ENCODE measurements at places on chromosomes 11 and 22. TPM values are rescaled to one million over a fixed set of nuclear protein-coding genes. Genes with fewer than 3 reads are reported as not detected.

DNA sequence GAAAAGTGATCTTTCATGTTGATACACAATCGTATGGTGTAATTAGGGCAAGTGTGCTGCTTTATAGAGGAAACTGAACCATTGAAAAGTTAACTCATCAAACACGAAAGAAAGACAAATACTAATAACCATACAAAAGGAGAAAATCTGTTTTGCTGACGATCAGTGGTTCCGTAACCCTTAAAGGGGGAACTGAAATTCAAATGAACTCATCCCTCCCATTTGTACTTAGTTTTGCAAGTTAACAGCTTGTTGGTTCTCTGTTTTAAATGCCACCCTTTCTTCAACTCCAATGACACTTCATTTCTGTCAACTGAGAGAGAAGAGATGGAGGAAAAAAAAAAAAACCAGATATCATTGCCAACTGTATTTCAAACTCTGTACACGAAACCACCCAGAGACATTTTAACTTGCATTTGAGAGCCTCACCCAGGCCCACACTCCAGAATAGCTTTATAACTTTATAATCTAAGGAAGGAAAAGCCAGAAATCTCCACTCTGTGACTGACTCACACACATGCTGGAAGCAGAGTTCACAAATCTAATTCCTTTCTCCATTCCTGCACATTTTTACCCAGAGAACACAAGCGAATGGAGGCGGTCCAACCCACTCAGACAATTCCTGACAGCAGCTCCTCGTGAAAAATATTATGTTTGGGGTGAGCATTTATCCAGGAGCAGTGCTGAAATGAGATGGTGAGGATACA, 17.4 kb upstream of the CSNK2A3 start:
- no peak for DNase-seq

SMC1B gene
- not detected for total RNA-seq

PLAAT4 gene
- total RNA-seq: 30.3 TPM

PHLDB1 gene
- 444 TPM for total RNA-seq

PANX3 gene
- not detected for total RNA-seq

- DNase-seq: no peak
Observed at GRCh38 chr11:128472128-128473089, 114.9 kb downstream of the ETS1 start.

NNMT gene
- 147 TPM for total RNA-seq

GRCh38 chr11:65569164-65569972, 909 bp upstream of the ZNRD2 start:
- no peak for DNase-seq

DNA sequence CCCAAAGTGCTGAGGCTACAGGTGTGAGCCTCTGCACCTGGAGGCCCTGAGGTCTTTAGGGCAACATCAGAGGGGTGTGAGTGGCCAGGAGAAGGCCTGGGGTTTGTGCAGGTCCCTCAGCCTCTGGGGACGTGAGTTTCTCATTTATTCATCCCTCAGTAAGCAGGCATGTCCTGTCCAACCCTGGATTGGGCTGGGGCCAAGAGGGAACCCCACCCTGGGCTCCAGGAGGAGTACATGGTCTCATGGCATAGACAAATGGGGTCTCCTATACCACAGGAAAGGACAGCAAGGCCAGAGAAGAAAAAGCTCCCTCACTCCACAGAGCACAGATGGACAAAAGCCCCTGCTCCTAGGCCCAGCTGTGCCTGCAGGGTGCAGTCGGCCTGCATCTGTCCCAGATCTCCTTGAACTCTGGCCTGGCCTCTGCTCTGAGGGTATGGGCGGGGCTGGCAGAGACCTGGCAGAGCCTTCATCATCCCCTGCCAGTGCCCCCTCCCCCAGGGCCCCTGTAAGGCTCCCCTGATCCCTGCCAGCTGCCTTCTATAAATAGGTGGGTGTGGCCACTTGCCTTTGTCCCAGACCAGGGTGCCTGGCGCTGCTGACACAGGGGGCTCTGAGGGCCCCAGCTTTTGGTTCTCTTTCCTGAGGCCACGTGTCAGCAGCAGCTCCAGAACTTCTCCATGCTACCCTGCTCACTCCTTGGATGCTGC, 34.6 kb downstream of the A4GALT start:
- DNase-seq: peak; percentile 51

DNA sequence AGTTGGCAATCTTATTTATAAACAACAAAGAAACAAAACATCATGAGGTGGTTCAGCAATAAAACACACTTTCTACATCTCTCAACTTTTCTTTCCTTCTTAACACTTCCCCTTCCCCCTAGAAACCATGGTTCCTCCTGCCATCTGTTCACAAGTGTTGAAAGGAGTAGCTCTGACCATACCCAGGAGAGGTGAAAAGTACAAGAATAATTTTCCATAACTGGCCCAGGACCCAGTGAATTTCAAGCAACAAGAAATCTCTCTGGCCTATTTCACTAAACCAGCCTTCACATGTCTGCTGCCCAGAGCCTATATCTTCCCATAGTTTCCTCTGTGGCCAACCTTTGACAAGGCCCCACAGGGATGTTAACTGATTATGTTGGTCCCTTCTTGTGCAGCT, 98.2 kb upstream of the CEP126 start:
- DNase-seq: no peak

DEFB131B gene
- not detected for total RNA-seq

- no peak for DNase-seq
Observed at GRCh38 chr11:74438681-74439080, 28.7 kb downstream of the KCNE3 start.

KCNA4 gene
- total RNA-seq: not detected

DNA sequence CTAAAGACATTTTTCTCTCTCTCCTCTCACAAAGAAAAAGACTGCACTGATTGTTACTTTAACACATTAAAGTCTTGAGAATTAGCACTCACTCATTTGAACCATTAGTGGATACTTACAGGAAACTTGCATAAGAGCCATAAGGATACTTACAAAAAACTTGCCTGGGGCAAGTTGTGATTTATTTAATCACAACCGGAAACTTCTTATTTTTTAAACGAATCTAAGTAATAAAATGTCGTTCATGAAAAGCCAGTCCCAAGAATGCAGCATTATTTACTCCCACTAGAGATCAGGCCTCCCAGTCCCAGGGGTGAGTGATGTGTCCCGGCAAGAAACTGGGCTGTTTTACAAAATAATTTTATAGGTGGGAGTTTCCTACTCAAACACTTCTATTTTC, 59.3 kb upstream of the TTC12 start:
- no peak for DNase-seq

ARVCF gene
- total RNA-seq: 43.4 TPM

PLA2G3 gene
- total RNA-seq: not detected

APOA5 gene
- not detected for total RNA-seq

- DNase-seq: no peak
Observed at GRCh38 chr11:45073685-45074141, 72.7 kb upstream of the PRDM11 start.

- peak; percentile 29 for DNase-seq
Observed at GRCh38 chr11:85627332-85627997, at the start of gene DLG2. Gene DLG2 (minus strand): TSS chr11:85627344.

GRCh38 chr11:45182902-45183301, 36.5 kb downstream of the PRDM11 start:
- no peak for DNase-seq

TMEM258 gene
- 96.9 TPM for total RNA-seq

DNA sequence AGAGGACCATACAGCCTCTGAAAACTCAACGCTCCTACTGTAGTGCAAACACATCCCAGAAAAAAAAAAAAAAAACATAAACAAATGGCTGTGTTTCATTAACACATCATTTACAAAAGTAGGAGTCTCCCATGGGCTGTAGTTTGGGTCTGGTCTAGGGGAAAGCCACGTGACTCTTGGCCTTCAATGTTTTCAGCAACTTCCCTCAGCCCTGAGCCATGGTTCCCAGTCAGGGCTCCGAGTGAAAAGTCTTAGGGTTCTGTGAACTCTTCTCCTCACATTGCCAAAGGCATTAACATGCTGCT, 58.5 kb downstream of the CSNK2A3 start:
- DNase-seq: no peak

GUCY1A2 gene
- 98.0 TPM for total RNA-seq

GRIK4 gene
- not detected for total RNA-seq

TRIM49 gene
- total RNA-seq: not detected

MIOX gene
- total RNA-seq: not detected

TECTA gene
- 1.1 TPM for total RNA-seq

GRCh38 chr11:28697920-28698827, 590.0 kb downstream of the METTL15 start:
- DNase-seq: no peak

- no peak for DNase-seq
Observed at GRCh38 chr22:37638391-37639069, 939 bp upstream of the SH3BP1 start.

DNA sequence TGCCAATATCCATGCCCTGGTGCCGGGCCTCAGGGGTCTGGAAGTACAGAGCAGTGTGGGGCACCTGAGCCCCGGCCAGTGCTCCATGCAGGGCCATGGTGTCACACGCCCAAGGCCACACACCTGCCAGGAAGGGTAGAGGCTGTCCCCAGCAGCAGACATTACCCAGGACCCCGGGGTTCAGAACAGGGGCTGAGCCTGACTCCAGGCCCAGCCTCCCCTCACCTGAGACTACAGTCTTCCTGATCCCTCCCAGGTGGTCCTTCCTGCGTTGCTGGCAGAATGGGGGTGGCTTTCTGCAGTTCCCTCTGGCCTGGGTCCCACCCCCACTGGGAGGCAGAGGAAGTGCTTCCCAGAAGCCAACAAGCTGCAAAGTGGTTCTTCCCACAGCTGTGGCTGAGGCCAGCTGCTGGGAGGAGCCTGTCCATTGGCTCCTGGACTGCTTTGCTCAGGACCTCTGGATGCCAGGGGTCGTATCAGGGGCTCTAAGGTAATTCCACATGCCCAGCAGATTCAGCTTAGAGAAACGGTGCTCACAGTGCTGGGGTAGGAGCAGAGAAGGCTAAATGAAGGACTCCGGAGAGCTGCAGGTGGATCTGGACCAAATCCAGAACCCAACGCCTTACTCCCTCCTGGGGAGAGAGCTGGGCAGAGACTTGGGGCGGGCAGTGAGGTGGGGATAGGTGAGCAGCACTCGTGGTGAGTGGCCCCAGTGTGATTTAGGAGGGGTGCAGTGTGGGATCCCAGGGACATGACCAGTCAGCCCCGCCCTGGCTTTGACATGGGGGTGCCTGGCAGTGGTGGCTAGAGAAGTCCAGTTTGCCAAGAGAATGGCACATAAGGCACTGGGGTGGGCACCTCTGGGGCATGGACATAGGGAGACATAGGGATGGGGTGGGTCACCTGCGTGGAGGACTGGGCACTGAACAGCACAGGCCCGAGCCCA, 12.6 kb downstream of the TCIRG1 start:
- DNase-seq: no peak

GGTLC2 gene
- not detected for total RNA-seq

- DNase-seq: no peak
Observed at GRCh38 chr22:28484662-28485061, 195.0 kb downstream of the TTC28 start.

DNA sequence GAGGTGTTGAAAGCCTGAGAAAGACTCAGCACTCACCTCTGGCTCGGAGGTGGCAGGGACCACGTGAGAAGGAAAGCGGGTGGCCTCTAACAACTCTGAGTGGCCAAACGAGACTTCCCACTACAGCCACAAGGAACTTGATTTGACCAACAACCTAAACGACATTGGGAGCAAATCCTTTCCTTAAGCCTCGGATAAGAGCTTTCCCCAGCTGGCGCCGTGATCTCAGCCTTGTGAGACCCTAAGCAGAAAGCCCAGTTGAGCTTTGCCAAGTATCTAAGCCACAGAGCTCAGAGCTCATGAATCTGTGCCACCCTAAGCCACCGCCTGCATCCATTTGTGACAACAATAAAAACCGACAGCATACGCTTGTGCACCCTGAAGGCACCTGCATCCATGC, 636.0 kb downstream of the TBC1D22A start:
- DNase-seq: no peak

WT1 gene
- total RNA-seq: 125 TPM

INS gene
- not detected for total RNA-seq

DNA sequence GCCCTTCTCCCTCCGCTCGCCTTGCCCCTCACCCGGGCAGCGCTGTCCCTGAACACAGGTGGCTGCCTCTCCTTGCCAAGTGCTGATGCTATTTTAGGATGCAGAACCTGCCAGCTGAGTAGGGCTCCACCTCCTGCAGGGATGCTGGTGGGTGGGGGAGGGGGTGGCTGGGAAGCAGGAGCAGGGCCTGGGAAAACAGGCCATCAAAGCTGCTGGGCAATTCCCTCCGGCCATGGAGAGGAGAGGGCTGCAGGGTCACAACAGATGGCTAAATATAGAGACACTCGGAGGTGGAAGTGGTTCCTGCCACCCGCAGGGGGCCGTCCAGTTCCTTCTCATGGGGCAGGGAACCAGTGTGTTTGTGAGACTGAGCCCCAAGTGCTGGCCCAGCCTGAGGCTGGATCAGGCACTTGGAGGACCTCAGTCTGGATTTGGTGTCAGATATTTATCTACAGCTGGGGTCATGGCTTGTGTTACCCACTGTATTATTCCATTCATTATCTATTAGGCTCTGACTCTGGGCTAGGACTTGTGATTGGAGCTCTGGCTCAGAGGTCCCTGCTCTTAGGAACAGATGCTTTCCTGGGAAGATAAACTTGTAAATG, 59.6 kb downstream of the LRRC32 start:
- DNase-seq: no peak

DNA sequence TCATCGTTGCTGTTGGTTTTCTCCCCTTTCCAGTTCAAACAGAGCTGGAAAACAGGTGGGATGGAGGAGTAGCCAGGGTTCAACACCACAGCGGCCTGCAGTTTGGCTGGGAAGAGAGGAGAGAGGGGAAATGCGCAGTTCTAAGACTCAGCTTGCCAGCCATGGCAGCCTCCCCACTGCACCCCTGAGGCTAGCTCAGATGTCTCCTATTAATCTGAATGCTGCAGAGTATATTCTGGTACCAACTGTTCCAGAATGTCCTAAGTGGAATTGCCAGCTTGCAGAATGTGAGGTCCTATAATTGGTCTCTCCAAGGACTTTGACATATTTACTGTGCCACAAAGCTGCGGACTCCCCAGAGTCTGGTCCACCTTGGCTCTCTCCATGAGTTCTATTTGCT, 32.0 kb downstream of the NEFH start:
- no peak for DNase-seq

OR8G5 gene
- not detected for total RNA-seq

Measured in uterus (tissue), 4 donors.